ENCODE measurements at places on chromosomes 3 and 15.

GRCh38 chr15:25690673-25691543 is 172.2 kb downstream of the ATP10A start:
- no peak for DNase-seq

- DNase-seq = no peak
Observed at GRCh38 chr15:99113547-99114271, 8.8 kb downstream of the SYNM start.

DNA sequence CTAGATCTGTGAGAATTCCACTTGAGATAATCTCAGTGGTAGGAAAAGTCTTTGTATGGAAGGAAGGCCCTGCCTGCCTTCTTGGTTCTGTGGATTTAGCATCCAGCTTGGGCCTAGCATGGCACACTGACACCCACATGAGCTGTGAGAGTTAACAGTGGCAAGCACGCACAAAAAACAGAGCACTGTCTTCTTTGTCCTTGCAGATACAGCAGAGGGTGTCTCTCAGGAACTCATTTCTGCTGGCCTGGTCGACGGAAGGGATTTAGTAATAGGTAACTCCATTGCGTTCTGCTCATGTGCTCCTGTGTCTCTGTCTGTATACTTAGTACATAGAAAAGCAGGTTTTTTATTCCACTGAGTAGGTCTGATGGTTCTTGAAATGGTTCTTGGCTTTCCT is 14.4 kb upstream of the SLC22A13 start:
- DNase-seq = no peak

DNA sequence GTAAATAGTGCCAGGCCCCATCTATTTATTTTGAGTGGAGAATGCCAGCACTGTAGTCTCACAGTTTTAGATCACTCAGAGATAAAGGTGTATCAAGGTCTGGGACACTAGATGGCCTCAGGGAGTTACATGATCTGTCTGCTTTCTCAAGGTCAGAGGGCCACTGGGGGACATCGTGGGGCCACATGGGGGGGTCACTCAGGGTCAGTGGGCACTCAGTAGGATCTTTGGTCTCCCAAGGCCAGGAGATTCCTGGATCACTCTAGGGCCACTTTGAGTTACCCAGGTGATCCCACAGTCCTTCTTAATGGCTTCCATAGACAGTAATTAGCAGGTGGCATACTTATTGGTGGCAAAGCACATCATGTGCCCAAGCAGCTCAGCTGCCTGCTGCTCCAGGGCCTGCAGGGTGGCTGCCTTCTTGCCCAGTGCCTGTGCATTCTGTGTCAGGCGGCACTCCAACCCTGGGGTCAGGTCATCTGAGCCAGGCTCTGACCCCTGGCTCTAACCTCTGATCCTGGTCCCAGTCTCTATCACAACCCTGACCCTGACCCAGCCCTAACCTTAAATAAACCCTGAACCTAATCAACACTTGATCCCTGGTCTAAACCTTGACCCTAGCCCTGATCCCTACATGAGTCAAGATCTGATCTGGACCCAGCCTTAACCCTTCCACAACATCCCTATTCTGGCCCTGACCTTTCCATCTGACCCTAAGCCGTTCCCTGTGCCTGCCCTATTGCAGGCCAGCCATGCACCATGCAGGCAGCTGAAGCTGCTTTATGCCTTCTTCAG is 1.8 kb upstream of the LAMB2 start:
- no peak for DNase-seq

- DNase-seq = no peak
Observed at GRCh38 chr3:148344521-148344920, 353.2 kb upstream of the AGTR1 start.

GRCh38 chr15:75900577-75900976 is 3.1 kb upstream of the FBXO22 start:
- DNase-seq = no peak

- no peak for DNase-seq
Observed at GRCh38 chr3:62678841-62679240, 196.4 kb downstream of the CADPS start.

DNA sequence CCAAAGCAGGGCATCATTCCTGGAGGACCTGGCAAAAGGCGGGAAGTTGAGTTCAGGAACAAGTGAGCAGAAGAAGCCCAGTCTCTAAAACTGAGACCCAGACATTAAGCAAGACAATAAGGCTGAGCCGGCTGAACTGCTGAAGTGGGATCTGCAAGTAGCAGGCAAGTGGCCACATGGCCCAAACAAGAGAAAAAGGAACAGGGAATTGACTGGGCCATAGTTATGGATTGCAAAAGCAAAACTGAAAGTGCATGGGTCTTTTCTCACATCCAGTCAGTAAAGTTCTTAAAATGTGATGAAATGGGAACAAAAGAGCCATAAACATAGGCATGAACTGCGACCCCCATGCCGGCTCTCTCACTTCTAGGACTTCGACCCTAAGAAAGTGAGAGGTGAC is 101.2 kb downstream of the SCN11A start:
- DNase-seq = no peak

- DNase-seq = no peak
Observed at GRCh38 chr3:153911116-153911515, 210.1 kb upstream of the ARHGEF26 start.

- DNase-seq = no peak
Observed at GRCh38 chr15:49888323-49888693, 230.7 kb downstream of the ATP8B4 start.

DNA sequence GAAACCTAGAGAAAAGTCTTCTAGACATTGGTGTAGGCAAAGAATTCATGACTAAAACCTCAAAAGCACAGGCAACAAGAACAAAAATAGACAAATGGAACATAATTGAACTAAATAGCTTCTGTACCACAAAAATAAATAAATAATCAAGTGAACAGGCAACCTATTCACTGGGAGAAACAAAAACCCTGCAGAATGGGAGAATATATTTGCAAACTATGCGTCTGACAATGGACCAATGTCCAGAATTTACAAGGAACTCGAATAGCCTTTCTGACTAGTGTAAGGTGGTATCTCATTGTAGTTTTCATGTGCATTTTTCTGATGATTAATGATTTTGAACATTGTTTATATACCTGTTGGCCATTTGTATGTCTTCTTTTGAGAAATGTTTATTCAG is 37.0 kb upstream of the GCSAM start:
- no peak for DNase-seq

DNA sequence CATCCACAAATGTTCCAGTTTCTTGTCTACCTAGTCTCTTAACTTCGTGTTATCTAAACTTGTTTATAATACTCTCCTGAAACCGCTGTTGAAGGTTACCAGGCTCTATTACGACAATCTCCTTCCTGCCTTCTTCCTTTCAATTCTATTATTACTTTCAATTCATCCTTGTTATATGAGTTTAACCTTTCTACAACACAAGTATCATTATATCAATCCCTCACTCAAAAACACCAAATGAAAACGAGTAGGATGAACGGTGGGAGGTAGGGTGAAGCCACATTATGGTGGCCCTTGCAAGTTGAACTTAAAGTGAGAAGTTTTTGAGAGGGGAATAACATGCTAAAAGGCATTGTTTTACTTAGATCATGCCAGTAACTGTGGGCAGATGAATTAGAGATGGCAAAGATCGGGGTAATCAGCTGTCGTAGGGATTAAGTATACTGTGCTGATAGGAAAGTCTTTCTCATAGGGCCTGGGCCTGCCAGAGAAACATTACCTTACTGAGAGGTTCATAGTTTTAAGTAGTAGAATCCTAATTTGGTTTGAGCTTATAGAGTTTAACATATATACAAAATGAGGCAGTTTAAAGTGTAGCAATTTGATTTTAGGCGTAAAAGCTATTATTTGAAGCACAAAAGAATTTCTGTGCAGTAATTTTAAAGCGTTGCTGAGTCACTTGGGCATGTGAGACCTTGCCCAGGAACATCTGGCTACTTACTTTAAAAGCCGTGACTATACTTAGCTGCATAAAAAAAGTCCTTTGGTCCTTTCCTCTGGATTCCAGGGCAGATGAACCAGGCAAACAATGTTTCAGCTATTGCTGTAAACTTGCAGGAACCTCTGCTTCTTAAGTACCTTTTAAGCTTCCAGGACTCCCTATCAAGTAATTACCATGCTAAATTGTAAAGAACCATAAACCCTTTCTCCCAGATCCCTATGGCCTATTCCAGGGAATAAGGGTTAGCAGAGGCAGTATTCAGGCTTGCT is 3.3 kb upstream of the CEP97 start:
- DNase-seq = no peak

- no peak for DNase-seq
Observed at GRCh38 chr15:98941595-98942255, 65.9 kb downstream of the PGPEP1L start.

- peak; percentile 57 for DNase-seq
Observed at GRCh38 chr15:40857601-40858341, 13.9 kb downstream of the SPINT1 start.

- no peak for DNase-seq
Observed at GRCh38 chr3:15164340-15164739, 41.7 kb upstream of the CAPN7 start.

DNA sequence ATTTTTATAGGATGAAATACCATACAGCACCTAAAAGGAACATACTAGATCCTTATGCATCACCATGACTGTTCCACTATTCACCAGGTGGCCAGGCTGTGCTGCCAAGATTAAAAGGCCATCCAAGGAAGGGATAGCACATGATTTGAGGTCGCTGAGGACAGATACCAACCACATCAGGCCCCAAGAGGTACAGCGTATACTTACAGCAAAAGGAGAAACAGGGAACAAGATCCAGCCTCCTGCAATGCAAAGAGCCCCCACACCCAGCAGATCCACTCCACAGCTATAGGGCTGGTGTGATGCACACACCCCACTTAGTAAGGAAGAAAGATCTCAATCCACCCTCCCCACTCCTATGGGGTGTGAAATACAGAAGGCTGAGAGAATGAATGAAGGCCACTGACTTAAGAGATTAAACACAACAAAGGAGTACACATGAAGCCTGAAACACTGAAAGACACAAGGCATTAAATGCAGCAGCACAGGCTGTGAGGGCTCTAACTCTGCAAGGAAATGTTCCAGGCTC is 32.0 kb upstream of the ZNF445 start:
- no peak for DNase-seq

- no peak for DNase-seq
Observed at GRCh38 chr3:65714134-65714533, 324.6 kb downstream of the MAGI1 start.

GRCh38 chr3:40228792-40229350 is 80.6 kb upstream of the EIF1B start:
- no peak for DNase-seq

DNA sequence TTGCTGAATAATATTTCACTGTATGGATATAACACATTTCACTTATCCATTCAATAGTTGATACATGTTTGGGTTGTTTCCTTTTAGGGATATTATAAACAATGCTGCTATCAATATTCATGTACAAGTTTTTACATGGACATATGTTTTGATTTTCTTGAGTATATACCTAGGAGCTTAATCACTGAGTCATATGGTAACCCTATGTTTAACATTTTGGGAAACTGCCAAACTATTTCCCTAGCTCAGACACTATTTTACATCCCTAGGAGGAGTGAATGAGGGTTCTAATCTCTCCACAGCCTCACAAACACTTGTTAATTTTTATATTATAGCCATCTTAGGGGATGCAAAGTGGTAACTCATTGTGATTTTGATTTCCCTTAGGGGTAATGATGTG is 66.0 kb downstream of the GPR156 start:
- DNase-seq = no peak

- DNase-seq = no peak
Observed at GRCh38 chr3:59310736-59311135, 260.9 kb upstream of the CFAP20DC start.

- no peak for DNase-seq
Observed at GRCh38 chr3:147507638-147508286, 98.6 kb downstream of the ZIC1 start.

- DNase-seq = no peak
Observed at GRCh38 chr15:52441841-52442240, 86.8 kb downstream of the MYO5A start.

GRCh38 chr15:57406062-57406772 is 29.9 kb downstream of the CGNL1 start:
- no peak for DNase-seq

- no peak for DNase-seq
Observed at GRCh38 chr3:46356909-46357308, 3.0 kb downstream of the CCR2 start.

All from T-helper 17 cell (primary cell).